Type B pancreatic cell (in vitro differentiated cells): ENCODE measurements at places on chromosomes 6 and 20. TPM values are rescaled to one million over a fixed set of nuclear protein-coding genes. Genes with fewer than 3 reads are reported as not detected.

DNA sequence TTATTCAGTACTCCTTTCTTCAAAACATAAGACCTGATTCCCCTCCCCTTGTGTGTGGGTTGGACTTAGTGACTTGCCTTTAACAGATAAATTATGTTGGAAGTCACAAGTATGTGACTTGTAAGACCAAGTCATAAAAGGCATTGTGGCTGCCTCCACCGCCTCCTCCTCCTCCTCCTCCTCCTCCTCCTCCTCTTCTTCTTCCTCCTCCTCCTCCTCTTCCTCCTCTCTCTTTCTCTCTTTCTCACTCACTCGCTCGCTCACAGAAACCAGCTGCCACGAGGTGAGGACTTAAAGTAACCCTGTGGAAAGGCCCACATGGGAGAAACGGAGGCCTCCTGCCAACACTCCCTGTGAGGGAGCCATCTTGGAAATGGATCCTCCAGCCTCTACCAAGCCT, 64.0 kb downstream of the NCR2 start:
- no peak for DNase-seq
- H3K36me3 ChIP-seq = no peaks in the 10 kb centered on the region
- H3K4me3 ChIP-seq = no peak overlapping the region

GRCh38 chr6:110490110-110490509, 13.7 kb upstream of the SLC22A16 start:
- H3K4me1 ChIP-seq = peaks cover 15% of the 10 kb centered on the region
- no peak for DNase-seq
- H3K4me3 ChIP-seq = no peak overlapping the region
- H3K27ac ChIP-seq = no peak overlapping the region
- H3K27me3 ChIP-seq = no peaks in the 10 kb centered on the region

Gene PROKR2
- 4.8 and 5.9 TPM in 2 replicates for total RNA-seq

Gene ZSCAN31
- total RNA-seq = 6.2 TPM in 2 replicates

GRCh38 chr20:47854687-47855212, 69.5 kb upstream of the SULF2 start:
- DNase-seq = no peak
- peaks cover 9% of the 10 kb centered on the region for H3K27me3 ChIP-seq
- peaks cover 26% of the 10 kb centered on the region for H3K4me1 ChIP-seq
- H3K4me3 ChIP-seq = no peak overlapping the region
- H3K27ac ChIP-seq = no peak overlapping the region

Gene SIRT5
- 15.3 and 17.4 TPM in 2 replicates for total RNA-seq

- H3K36me3 ChIP-seq = no peaks in the 10 kb centered on the region
- no peak for DNase-seq
- no peak overlapping the region for H3K27ac ChIP-seq
- peaks cover 6% of the 10 kb centered on the region for H3K4me1 ChIP-seq
- no peaks in the 10 kb centered on the region for H3K27me3 ChIP-seq
These were observed 45.4 kb upstream of the ECI2 start for GRCh38 chr6:4180652-4181255.
